Keratinocyte (primary cell): ENCODE measurements at places on chromosomes 4 and X. TPM values are rescaled to one million over a fixed set of nuclear protein-coding genes. Genes with fewer than 3 reads are reported as not detected.

Gene AFP
- 1.3 to 2.8 TPM (median 1.8 TPM) in 3 replicates for polyA plus RNA-seq

Gene KLHL5
- polyA plus RNA-seq: 17.9 to 32.1 TPM (median 25.4 TPM) in 3 replicates

Gene BEX3
- 125 to 264 TPM (median 205 TPM) in 3 replicates for polyA plus RNA-seq

Gene TCEANC
- polyA plus RNA-seq: 0.88 to 1.8 TPM (median 1.8 TPM) in 3 replicates

Gene BMX
- polyA plus RNA-seq: 0.04 to 0.09 TPM (median 0.06 TPM) in 3 replicates

Gene ERCC6L
- polyA plus RNA-seq: 0.52 to 4.1 TPM (median 3.4 TPM) in 3 replicates

Gene CXCL10
- 0.48 to 0.99 TPM (median 0.72 TPM) in 3 replicates for polyA plus RNA-seq

Gene NHSL2
- 0.03 to 0.04 TPM (median 0.04 TPM) in 3 replicates for polyA plus RNA-seq

Gene BEX2
- polyA plus RNA-seq: 4.5 to 6.5 TPM (median 5.9 TPM) in 3 replicates

Gene BANK1
- polyA plus RNA-seq: 0.08 to 0.25 TPM (median 0.22 TPM) in 3 replicates

Gene SPOCK3
- polyA plus RNA-seq: not detected in 3 replicates

Gene HSD17B11
- 5.6 to 8.5 TPM (median 6.5 TPM) in 3 replicates for polyA plus RNA-seq

Gene CXorf65
- not detected in 3 replicates for polyA plus RNA-seq

Gene SHOX
- polyA plus RNA-seq: not detected in 3 replicates

Gene KIAA1210
- not detected in 3 replicates for polyA plus RNA-seq

Gene PDE6B
- 0.08 to 0.09 TPM in 2 of 3 replicates, not detected in the other for polyA plus RNA-seq

Gene SERPINA7
- not detected in 3 replicates for polyA plus RNA-seq

Gene CSN1S1
- not detected in 3 replicates for polyA plus RNA-seq

Gene TCEAL7
- 0.08 to 0.25 TPM (median 0.10 TPM) in 3 replicates for polyA plus RNA-seq

Gene GPC3
- 0.03 to 0.08 TPM in 2 of 3 replicates, not detected in the other for polyA plus RNA-seq

Gene TEX13B
- polyA plus RNA-seq: not detected in 3 replicates

Gene MAGEA6
- not detected in 3 replicates for polyA plus RNA-seq

Gene CABS1
- polyA plus RNA-seq: not detected in 3 replicates

Gene ODAPH
- polyA plus RNA-seq: 0.45 to 0.94 TPM (median 0.59 TPM) in 3 replicates

Gene GLUD2
- 0.45 to 1.5 TPM (median 1.1 TPM) in 3 replicates for polyA plus RNA-seq

Gene USP17L26
- not detected in 3 replicates for polyA plus RNA-seq

Gene KCTD8
- 0.71 to 1.9 TPM (median 0.97 TPM) in 3 replicates for polyA plus RNA-seq

Gene SLC16A2
- 38.4 to 50.7 TPM (median 44.5 TPM) in 3 replicates for polyA plus RNA-seq

Gene ZNF157
- 0.06 to 0.12 TPM (median 0.06 TPM) in 3 replicates for polyA plus RNA-seq

Gene PRKG2
- polyA plus RNA-seq: 0.26 to 0.68 TPM (median 0.44 TPM) in 3 replicates

Gene ARHGAP10
- polyA plus RNA-seq: 12.2 to 18.7 TPM (median 17.7 TPM) in 3 replicates

Gene ART3
- polyA plus RNA-seq: 0.23 to 0.64 TPM (median 0.46 TPM) in 3 replicates
